MG63 (cell line): ENCODE measurements at places on chromosomes 6 and 20.

DNA sequence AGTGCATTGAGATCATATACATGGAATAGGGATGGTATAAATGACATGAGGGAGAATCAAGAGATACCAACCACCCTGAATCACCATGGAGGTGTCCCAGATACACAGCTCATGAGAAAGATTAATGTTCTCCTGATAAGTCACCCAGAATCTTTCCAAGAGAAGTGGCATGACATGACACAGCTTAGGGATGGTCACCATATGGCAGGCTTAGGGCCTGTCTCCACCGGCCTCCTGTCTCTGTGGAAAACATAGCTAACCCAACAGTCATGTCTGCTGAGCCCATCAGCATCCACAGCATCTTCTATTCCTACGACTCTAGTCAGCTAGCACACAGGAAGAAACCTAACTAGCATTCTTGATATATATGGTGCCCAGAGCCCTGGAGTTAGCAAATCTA is 133.3 kb downstream of the IPCEF1 start:
- DNase-seq: no peak

DNA sequence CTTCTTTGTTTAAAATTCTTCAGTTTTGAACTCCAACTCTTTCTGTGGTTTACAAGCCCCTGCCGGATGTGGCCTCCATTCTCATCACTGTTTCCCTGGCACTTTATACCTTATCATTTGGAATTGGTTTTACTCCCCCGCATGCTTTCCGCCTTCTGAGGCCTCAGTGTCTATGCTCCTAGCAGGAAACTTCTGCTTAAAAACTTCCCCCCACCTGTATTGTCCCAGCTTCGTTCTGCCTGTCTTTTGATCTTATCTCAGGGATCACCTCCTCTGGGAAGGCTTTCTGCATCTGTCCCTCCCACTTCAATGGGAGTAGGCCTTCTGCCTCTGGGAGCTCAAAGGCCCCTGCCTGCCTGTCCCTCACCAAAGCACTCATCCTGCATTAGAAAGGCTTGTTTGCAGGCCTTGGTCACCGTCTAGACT is 3.4 kb upstream of the ANGPT4 start:
- no peak for DNase-seq

GRCh38 chr6:129264480-129265045 is 381.6 kb downstream of the LAMA2 start:
- no peak for DNase-seq

DNA sequence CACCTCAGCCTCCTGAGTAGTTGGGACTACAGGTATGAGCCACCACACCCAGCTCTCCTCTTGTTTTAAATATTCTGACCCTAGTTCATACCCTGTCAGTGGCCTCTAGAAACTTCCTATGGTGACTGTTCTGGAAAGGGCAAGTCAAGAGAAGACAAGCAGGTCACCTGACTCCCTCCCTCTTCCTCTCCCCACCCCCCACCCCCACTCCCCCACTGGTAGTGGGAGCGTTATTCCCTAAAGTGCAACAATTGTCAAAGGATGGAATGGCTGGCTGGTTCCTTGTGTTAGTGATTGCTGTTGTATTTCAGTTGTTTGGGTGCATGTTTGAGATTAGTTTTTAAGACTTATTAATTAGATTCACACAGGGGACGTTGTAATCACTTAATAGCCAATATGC is 136.1 kb downstream of the CARMIL1 start:
- DNase-seq: no peak

GRCh38 chr20:51412333-51412871 is 130.1 kb downstream of the NFATC2 start:
- peak; percentile 66 for DNase-seq

- peak; percentile 2 for DNase-seq
These were observed 10.4 kb upstream of the VNN2 start for GRCh38 chr6:132768051-132768517.

GRCh38 chr20:50594591-50595432 is 84.6 kb downstream of the PTPN1 start:
- no peak for DNase-seq

GRCh38 chr6:157075549-157076450 is 247.5 kb downstream of the TMEM242 start:
- DNase-seq: no peak

DNA sequence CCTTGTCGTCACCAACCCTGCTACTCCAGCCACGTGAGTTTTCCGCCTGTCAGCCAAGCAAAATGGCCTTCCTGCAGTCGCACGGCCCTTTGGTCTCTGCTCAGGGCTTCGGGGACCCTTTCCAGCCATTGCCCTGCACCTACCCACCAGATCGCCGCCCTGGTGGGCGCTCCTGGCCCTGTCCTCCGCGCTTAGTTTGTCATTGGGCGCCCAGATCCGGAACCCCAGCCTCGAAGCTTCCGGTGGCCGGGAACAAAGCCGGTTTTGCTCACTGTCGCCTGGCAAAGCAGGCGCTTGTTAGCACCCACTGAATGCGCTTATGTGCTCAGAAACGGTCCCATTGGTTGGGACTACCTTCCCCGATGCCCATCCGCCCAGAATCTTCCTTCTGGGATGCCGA is 536 bp downstream of the ZFP57 start:
- DNase-seq: no peak

DNA sequence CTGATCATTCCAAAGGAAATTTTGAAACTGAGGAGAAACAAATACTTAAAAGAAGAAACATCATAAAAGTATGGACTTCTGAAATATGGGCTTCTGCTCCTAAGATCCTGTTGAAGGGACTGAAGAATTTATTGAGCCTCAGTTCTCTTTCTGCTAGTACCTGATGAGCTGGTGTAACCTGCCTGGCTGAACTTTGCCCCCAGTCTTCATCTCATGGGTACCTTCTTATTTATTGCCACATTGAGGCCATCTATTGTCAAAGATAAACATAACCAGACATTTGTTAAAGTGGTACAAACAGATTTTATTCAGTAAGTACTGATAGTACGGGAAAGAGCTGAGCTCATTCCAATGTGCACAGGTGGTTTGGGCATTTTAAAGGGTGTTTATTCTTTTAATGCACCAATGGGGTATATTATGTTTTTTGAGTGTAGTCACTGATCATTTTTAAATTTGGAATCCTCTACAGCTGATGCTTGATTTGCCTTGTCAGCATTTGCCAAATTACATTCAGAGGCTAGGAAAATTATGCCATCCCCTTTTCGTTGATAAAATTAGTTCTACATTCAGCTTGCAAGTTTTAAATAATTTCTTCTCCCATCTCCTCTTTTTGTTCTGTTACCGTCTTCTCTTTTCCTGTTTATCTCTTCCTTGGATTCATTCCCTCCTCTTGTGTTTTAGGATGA is 118.2 kb downstream of the PRIM2 start:
- DNase-seq: no peak
